Chondrocyte (in vitro differentiated cells): ENCODE measurements at places on chromosomes 12 and 14. TPM values are rescaled to one million over a fixed set of nuclear protein-coding genes. Genes with fewer than 3 reads are reported as not detected.

DNA sequence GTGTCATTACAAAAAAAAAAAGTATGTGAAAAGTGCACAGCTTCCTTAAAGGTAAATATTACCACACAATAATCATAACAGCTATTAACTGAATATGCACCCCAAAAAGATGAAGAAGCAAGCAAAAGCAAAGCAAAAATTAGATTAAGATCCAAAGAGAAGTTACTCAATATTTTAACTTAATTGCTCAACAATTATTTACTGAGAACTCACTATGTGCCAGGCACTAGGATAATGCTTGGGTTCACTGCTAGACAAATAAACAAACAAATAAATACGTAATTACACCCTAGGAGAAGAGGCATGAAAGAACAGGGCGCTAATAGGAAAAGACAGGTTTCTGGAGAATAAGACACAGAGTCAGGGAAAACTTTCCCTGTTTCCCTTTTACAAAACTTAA lies 33.4 kb downstream of the PPP1R12A start:
- H3K4me1 ChIP-seq: peaks cover 68% of the 10 kb centered on the region
- no peak overlapping the region for H3K4me3 ChIP-seq
- DNase-seq: no peak
- no peaks in the 10 kb centered on the region for H3K36me3 ChIP-seq
- H3K27ac ChIP-seq: no peak overlapping the region
- H3K27me3 ChIP-seq: no peaks in the 10 kb centered on the region

GRCh38 chr12:11743423-11744409 lies 94.2 kb downstream of the ETV6 start:
- H3K4me3 ChIP-seq: no peak overlapping the region
- no peak for DNase-seq
- H3K27ac ChIP-seq: no peak overlapping the region
- H3K27me3 ChIP-seq: no peaks in the 10 kb centered on the region

DNA sequence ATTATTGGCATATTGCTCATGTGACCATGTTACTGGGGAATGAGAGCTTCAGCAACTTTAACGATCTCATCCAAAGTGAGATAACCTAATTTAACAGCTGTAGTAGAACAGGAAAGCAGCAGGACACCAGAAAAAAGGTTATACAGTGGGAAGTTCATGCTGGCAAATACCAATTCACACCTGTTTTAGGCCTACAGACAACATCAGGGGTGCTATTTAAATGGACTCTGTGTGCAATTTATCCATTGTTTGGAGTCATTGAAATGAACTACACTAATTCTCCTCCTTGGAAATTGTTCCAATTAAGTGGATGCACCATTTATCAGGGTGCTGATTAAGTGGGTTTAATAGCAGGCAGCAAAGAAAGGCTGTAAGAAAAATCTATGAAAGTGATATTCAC lies 424.4 kb upstream of the LMO3 start:
- H3K27me3 ChIP-seq: no peaks in the 10 kb centered on the region
- H3K4me1 ChIP-seq: no peaks in the 10 kb centered on the region
- H3K27ac ChIP-seq: no peak overlapping the region
- no peak overlapping the region for H3K4me3 ChIP-seq
- DNase-seq: no peak
- H3K36me3 ChIP-seq: no peaks in the 10 kb centered on the region

GRCh38 chr12:48601013-48601756 lies 31.3 kb upstream of the LALBA start:
- peaks cover 18% of the 10 kb centered on the region for H3K27me3 ChIP-seq
- H3K4me1 ChIP-seq: no peaks in the 10 kb centered on the region
- no peak overlapping the region for H3K27ac ChIP-seq
- peaks cover 2% of the 10 kb centered on the region for H3K36me3 ChIP-seq
- no peak overlapping the region for H3K4me3 ChIP-seq
- DNase-seq: no peak

DNA sequence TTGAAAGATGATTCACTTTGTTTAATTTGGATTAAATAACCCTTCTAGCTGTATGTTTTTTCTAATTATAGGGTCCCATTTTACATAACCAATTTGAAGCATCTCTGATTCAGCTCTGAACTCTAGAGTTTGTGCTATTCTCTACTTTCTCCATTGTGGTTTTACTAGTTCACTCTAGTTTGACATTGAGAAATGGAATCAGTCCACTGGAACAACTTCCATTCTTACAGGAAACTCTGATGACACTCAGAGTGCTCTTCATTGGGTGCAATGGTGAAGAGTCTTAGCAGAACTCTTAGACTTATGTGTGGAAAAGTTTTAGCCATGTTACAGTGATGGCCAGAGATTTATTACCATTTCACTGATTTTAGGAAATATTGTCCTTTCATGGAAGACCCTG lies 140.7 kb downstream of the DYRK2 start:
- no peak for DNase-seq
- H3K4me1 ChIP-seq: peaks cover 37% of the 10 kb centered on the region
- no peak overlapping the region for H3K4me3 ChIP-seq
- H3K36me3 ChIP-seq: peaks cover 5% of the 10 kb centered on the region
- H3K27me3 ChIP-seq: no peaks in the 10 kb centered on the region

- H3K27ac ChIP-seq: no peak overlapping the region
- no peak for DNase-seq
- H3K27me3 ChIP-seq: no peaks in the 10 kb centered on the region
- no peaks in the 10 kb centered on the region for H3K36me3 ChIP-seq
- H3K4me3 ChIP-seq: no peak overlapping the region
Observed at GRCh38 chr14:49959822-49960408, 67.0 kb downstream of the ARF6 start.

DNA sequence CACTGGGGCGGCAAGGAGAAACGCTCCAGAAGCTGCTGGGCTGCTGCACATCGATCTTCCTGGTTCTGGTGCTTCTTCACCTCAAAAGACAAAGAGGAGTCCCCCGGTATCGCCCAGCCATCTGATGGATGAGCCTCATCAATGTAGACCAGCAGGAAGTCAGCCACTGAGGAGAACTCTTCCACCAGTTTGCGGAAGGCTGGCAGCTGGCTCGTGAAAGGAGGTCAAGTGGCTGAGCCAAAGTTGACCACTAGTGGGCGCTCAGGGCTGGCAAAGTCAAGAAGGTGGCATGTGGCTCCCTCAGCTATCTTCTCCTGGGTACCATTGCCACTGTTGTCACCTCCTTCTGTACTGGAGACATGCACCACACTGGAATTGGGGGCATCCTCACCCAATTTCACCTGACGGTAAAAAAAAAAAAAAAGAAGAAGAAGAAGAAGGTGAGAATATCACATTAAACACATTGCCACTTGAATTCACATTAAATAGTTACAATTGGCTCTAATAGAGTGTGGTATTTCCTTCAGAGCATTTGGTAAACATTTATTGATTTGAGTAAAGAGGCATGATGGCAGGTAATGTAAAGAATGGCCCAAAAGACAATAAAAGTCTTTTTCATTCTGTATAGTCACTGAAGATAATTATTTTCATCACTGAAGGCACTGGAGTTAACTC lies 8.3 kb downstream of the DIO2 start:
- H3K27me3 ChIP-seq: no peaks in the 10 kb centered on the region
- H3K27ac ChIP-seq: no peak overlapping the region
- DNase-seq: no peak
- no peaks in the 10 kb centered on the region for H3K36me3 ChIP-seq
- H3K4me3 ChIP-seq: no peak overlapping the region

CACNA2D4 gene
- 0.30 to 0.92 TPM in 2 of 3 replicates, not detected in the other for total RNA-seq

- peak overlapping the region; percentile 36 for H3K27ac ChIP-seq
- no peak for DNase-seq
- H3K4me3 ChIP-seq: no peak overlapping the region
- peaks cover 12% of the 10 kb centered on the region for H3K36me3 ChIP-seq
- H3K27me3 ChIP-seq: no peaks in the 10 kb centered on the region
Observed at GRCh38 chr14:92646952-92647796, 101.3 kb downstream of the LGMN start.

- no peak for DNase-seq
- no peaks in the 10 kb centered on the region for H3K27me3 ChIP-seq
Observed at GRCh38 chr14:26008290-26008689, 589.5 kb downstream of the NOVA1 start.

DNA sequence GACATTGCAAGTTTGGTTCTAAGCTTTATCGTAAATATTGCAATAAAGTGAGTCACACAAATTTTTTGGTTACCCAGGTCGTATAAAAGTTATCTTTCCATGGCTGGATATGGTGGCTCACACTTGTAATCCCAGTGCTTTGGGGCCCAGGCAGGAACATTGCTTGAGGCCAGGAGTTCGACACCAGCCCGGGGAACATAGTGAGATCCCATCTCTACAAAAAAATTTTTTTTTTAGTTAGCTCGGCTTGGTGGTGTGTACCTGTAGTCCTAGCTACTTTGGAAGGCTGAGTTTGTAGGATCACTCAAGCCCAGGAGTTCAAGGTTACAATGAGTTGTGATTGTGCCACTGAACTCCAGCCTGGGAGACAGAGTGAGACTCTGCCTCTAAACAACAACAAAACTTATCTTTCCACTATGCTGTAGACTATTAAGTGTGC lies 24.4 kb downstream of the PRORP start:
- no peak overlapping the region for H3K27ac ChIP-seq
- H3K36me3 ChIP-seq: peaks cover 17% of the 10 kb centered on the region
- no peaks in the 10 kb centered on the region for H3K27me3 ChIP-seq

DNA sequence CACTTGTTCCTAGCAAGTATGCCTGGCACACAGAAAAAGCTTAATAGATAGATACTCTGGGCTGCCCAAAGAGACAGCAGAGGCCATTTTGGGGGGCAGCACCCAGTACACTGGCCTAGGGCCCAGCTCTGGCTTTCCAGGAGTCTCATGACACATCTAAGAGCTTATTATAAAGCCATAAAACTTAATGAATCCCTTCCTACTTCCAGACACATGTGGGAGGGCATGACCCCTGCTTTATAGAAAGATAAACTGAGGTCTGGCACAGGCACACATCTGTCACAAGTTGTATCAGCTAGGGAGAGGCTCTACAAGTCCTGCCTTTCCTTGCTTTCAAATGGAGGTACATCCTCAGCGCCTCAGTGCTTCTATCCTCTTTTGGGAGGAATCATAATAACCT lies 27.1 kb downstream of the FMNL3 start:
- H3K4me1 ChIP-seq: peaks cover 55% of the 10 kb centered on the region
- no peak for DNase-seq
- no peaks in the 10 kb centered on the region for H3K27me3 ChIP-seq
- no peak overlapping the region for H3K27ac ChIP-seq

ADAMTS20 gene
- total RNA-seq: 0.18 to 0.22 TPM in 2 of 3 replicates, not detected in the other

GRCh38 chr12:101581190-101581589 lies 13.6 kb upstream of the MYBPC1 start:
- DNase-seq: no peak
- no peak overlapping the region for H3K4me3 ChIP-seq
- no peaks in the 10 kb centered on the region for H3K36me3 ChIP-seq
- H3K27ac ChIP-seq: no peak overlapping the region
- peaks cover 2% of the 10 kb centered on the region for H3K27me3 ChIP-seq
- no peaks in the 10 kb centered on the region for H3K4me1 ChIP-seq

- H3K4me1 ChIP-seq: peaks cover 41% of the 10 kb centered on the region
- H3K36me3 ChIP-seq: no peaks in the 10 kb centered on the region
- H3K27me3 ChIP-seq: no peaks in the 10 kb centered on the region
Observed at GRCh38 chr14:49692193-49692757, 645 bp upstream of the KLHDC1 start.

RNASE7 gene
- total RNA-seq: not detected in 3 replicates

PLEKHH1 gene
- 0.65 to 2.8 TPM (median 1.1 TPM) in 3 replicates for total RNA-seq

- H3K27ac ChIP-seq: peak overlapping the region; percentile 92
- peak overlapping the region; percentile 20 for H3K4me3 ChIP-seq
- no peaks in the 10 kb centered on the region for H3K36me3 ChIP-seq
Observed at GRCh38 chr12:91327131-91327530, 144.5 kb upstream of the DCN start.

- DNase-seq: peak; percentile 75
- no peaks in the 10 kb centered on the region for H3K36me3 ChIP-seq
- peaks cover 17% of the 10 kb centered on the region for H3K27me3 ChIP-seq
- peaks cover 15% of the 10 kb centered on the region for H3K4me1 ChIP-seq
- H3K4me3 ChIP-seq: no peak overlapping the region
Observed at GRCh38 chr14:100618318-100618693, 31.1 kb upstream of the BEGAIN start.

GRCh38 chr12:63276537-63277365 lies 125.8 kb upstream of the AVPR1A start:
- no peak overlapping the region for H3K27ac ChIP-seq
- H3K36me3 ChIP-seq: peaks cover 2% of the 10 kb centered on the region
- peaks cover 2% of the 10 kb centered on the region for H3K4me1 ChIP-seq
- no peak overlapping the region for H3K4me3 ChIP-seq
- peaks cover 8% of the 10 kb centered on the region for H3K27me3 ChIP-seq

DNA sequence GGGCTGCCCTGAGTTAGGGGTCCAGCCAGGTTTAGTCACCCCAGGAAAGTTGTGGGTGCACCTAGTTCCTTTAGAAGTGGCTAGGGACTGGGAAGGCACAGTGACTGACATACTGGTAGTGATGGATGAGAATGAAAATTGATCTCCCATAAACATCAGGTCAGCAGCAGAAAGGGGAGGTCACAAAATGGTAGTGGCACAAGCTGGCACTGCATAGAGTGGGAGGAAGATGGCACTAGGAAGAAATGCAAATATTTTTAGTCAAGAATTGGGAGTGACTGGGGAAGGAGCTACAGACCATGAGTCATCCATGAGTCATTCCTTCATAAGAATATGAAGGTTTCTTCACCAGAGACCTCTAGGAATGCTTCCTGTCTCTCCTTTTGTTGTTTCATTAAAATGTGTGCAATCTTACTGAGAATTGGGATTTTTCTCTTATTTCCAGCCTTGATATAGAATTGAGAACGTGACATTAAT lies 198.3 kb upstream of the AMIGO2 start:
- no peak for DNase-seq
- H3K36me3 ChIP-seq: no peaks in the 10 kb centered on the region
- H3K27ac ChIP-seq: peak overlapping the region; percentile 78

DNA sequence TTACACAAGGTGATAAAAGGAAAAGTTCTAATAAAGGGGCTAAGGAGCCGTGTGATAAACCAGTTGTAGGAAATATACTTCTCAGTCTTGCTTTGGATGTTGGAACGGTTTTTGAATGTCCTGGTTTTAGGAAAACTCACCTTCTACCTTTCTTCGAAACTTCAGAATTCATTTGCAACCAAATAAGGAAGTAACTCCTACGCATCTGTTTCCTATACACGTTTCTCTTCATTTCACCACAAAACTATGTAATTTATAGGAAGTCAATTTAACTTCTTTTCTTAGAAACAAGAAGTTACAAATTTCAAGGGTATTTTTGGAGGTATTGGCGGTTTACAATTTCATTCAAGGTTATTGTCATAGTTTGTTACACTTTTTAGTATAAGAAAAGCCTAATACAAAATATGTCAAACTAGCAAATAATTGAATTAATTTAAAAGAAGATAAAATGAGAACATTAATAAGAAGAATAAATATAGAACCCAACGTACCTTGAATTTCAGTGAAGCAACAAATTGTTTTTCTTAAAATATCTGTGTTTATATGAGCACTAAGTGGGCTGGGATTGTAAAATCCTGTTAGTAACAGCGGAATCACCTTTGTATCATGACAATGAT lies 33.2 kb upstream of the CD69 start:
- H3K4me1 ChIP-seq: no peaks in the 10 kb centered on the region
- H3K36me3 ChIP-seq: no peaks in the 10 kb centered on the region
- no peak for DNase-seq
- H3K4me3 ChIP-seq: no peak overlapping the region

- no peak for DNase-seq
- H3K4me1 ChIP-seq: peaks cover 26% of the 10 kb centered on the region
- H3K27me3 ChIP-seq: no peaks in the 10 kb centered on the region
Observed at GRCh38 chr12:110224379-110225304, 56.4 kb upstream of the ATP2A2 start.
